Heart right ventricle (tissue), 16 donors: ENCODE measurements at places on chromosomes 7 and 10. TPM values are rescaled to one million over a fixed set of nuclear protein-coding genes. Genes with fewer than 3 reads are reported as not detected.

Gene MKI67
- total RNA-seq, result 0.41 TPM

DNA sequence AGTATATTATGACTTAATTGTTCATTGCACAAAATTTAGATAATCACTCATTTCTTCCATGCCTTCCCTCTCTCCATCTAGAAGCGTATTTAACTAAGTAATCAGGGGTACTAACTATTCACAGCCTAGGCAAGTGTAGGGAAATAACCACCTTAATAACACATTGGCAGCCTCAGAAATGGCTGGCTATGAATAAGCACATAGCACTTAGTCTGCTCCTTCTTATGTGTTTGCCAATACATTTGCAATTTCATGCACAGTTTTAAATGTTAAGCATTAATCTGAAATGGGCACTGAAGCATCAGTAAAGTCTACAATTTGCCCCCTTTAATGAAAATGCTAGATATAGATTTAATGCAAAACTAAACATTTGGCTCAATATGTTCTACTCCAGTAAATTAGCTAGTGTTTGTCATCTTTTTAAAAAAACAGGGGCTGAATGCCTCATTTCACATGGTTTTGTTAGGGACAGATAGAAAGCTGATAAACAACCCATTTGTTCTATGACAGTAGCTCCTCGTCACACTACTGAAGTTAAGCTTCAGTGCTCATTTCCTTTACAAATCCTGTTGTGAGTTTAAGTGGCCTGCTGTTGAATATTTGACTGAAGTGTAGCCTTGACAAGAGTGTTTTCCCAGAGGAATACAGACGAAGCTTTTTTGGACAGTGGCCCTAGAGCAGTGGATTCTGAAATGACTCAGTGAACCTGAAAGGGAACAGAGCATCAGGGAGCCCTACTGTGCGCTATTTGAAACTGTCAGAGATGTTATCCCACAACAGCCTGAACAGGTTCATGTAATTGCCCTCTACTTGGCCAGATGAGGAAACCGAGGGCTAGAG lies 30.5 kb downstream of the HHEX start:
- no peak for DNase-seq

Gene DDC
- not detected for total RNA-seq

Gene ACTL6B
- total RNA-seq, result not detected

- DNase-seq, result no peak
These were observed 10.0 kb upstream of the INPP5F start for GRCh38 chr10:119715628-119716505.
